ENCODE measurements at places on chromosomes 16 and 17. TPM values are rescaled to one million over a fixed set of nuclear protein-coding genes. Genes with fewer than 3 reads are reported as not detected.

Gene SOX9
- total RNA-seq: 0.34 TPM

Gene TVP23B
- 43.2 TPM for total RNA-seq

Gene FNDC8
- total RNA-seq: not detected

Gene USH1G
- not detected for total RNA-seq

Gene HBA2
- total RNA-seq: 0.73 TPM

Gene STH
- 0.69 TPM for total RNA-seq

Gene OTOP2
- not detected for total RNA-seq

Gene SLFN11
- total RNA-seq: 14.5 TPM

Gene ITGAD
- total RNA-seq: not detected

Gene CDH16
- total RNA-seq: not detected

Gene ABHD15
- total RNA-seq: 8.3 TPM

Gene YPEL3
- total RNA-seq: 7.9 TPM

Gene TNFRSF17
- total RNA-seq: not detected

Gene CETP
- total RNA-seq: not detected

Gene CLEC3A
- total RNA-seq: not detected

Gene CIITA
- 12.7 TPM for total RNA-seq

Gene CES5A
- under 0.01 TPM for total RNA-seq

Gene LLGL1
- 29.8 TPM for total RNA-seq

Gene TEX19
- not detected for total RNA-seq

Gene NTN1
- total RNA-seq: 0.34 TPM

Gene NXPH3
- under 0.01 TPM for total RNA-seq

Gene TBC1D3B
- 0.73 TPM for total RNA-seq

Gene CACNA1G
- total RNA-seq: not detected

Gene ABCC6
- 0.34 TPM for total RNA-seq

Gene CLEC19A
- not detected for total RNA-seq

Gene SLC38A8
- 4.2 TPM for total RNA-seq

Gene GP2
- total RNA-seq: not detected

Gene KLHL10
- not detected for total RNA-seq

Gene HLF
- total RNA-seq: under 0.01 TPM

Gene ATPAF2
- 21.8 TPM for total RNA-seq

Gene DNAH9
- total RNA-seq: 1.7 TPM

Gene MT1G
- 1.4 TPM for total RNA-seq

Gene MIEN1
- total RNA-seq: 25.8 TPM

Gene PRAC2
- total RNA-seq: not detected

Measured in melanocyte of skin (primary cell).